DMS79 (cell line): ENCODE measurements at places on chromosomes 4 and X.

DNA sequence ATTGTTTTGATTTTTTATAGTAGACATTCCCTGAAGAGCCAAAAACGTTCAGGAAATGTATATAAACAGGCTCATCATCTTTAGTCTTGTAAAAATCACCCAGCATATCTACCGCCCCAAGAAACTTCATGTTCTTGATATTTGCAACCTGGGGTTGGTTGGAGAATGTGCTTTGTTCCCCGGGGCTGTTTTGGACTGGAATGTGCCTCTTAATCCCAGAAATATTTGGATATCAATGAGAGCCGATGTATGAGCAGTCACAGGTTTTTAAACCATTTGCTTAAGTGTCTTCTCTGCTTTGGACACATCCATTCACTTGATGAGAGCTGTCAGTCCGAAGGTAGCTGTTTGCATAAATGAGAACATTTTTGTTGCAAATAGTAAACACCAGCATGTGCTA is 449.7 kb downstream of the PCDH7 start:
- no peak for DNase-seq

- DNase-seq: no peak
These were observed 88.3 kb downstream of the NRK start for GRCh38 chrX:105910563-105911105.

- no peak for DNase-seq
These were observed 83.5 kb downstream of the ZNF674 start for GRCh38 chrX:46461660-46462191.

- DNase-seq: no peak
These were observed 221.0 kb downstream of the PALLD start for GRCh38 chr4:168717847-168718246.

- no peak for DNase-seq
These were observed 113.2 kb downstream of the IL1RAPL2 start for GRCh38 chrX:104679175-104679574.

- no peak for DNase-seq
These were observed at the start of gene PDGFC for GRCh38 chr4:156971676-156972378. PDGFC (minus strand) TSS chr4:156971799; CDS start chr4:156970903, 896 bp downstream.

DNA sequence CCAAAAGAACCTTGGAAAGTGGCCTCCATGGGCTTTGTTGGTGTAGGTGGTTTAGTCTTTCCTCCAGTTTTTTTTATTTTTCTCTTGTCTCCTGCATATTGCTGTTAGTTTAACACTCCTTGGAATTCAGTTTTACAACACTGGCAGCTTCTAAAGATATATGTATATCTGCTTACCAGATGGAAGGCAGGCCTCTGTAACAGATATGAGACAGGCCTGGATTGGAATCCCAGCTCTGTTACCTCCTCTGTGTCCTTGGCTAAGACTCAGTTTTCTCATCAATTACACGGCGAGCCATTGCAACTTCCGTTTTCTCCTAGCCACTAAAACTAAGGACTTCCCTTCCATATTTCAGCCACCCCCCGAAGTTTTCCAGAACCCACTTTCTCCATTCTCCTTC is 133.4 kb upstream of the SMAD1 start:
- no peak for DNase-seq

DNA sequence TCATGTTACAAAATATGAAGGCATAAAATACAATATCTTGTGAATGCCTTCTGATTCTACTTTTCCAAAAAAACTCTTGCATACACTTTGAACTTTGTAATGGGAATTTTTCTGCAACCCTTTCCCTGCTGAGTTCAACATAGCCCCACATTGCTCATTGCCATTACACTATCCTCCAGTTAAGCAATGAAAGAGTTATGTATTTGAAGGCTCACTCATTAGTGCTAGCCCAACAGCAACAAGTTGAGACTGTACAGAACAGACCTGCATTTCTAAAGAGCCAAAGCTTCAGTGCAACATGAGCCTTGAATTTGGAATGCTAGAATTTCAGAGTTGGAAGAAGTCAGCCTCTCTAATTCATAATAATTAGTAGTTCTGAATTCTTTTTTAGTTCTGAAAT is 44.4 kb upstream of the STAG2 start:
- no peak for DNase-seq

GRCh38 chr4:137541181-137541580 is 8.9 kb upstream of the PCDH18 start:
- DNase-seq: no peak

GRCh38 chr4:124111922-124112321 is 600.6 kb downstream of the ANKRD50 start:
- no peak for DNase-seq

- peak; percentile 44 for DNase-seq
These were observed 329.4 kb downstream of the HNRNPD start for GRCh38 chr4:82044141-82044993.

DNA sequence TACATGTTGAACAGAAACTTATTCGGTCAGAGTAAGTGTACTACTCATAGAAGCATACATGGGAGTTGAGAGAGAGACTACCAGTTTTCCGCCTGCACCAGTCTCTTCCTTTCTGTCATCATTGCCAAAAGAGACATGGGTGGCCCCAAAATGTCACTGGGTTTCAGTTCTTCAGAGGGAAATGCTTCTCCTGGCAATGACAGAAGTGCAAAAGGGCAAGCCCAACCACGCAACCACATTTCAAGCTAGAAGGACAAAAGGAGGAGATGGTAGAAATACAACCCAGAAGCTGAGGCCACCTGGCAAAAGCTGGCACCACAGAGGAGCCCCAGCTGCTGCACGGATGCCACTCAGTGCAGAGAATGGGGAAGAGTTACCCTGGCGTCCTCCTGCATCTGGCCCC is 320.1 kb downstream of the BCOR start:
- no peak for DNase-seq

DNA sequence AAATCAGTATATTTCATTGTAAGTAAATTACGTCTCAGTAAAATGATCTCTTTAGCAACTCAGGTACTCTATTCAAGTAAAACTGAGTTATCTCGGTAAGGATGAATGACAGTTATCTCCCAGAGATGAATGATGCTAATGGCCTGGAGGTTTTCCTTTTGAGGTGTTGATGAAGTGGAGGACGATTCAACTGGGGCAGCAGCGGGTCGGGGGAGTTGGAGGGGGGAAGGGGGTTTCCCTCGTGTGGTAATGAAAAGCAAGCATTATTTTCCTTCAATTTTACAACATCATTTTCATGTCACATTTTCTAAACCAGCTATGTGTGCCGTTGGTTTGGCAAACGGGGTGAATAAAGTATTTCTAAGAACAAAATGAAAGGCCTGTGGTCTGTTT is 92.4 kb upstream of the ATXN3L start:
- DNase-seq: no peak

- no peak for DNase-seq
These were observed 80.5 kb upstream of the HELT start for GRCh38 chr4:184937745-184938144.

DNA sequence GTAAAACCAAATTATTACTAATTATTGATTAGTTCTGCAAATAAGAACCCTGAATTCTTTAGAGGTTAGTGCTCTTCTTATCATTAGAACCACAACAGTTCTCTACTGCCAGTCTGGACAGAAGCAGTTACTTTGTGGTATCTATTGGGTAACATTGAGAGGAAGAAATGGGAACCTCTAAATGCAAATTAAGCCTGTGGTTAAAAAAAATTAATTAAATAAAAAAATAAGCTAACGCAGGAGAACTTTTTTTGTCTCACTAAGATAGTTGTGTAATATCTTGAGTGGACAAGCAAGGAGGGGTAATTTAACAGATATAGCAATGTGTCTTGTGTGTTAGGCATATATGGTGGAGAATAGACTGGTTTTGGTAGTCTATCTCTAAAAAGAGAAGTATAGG is 32.9 kb upstream of the TET2 start:
- no peak for DNase-seq

DNA sequence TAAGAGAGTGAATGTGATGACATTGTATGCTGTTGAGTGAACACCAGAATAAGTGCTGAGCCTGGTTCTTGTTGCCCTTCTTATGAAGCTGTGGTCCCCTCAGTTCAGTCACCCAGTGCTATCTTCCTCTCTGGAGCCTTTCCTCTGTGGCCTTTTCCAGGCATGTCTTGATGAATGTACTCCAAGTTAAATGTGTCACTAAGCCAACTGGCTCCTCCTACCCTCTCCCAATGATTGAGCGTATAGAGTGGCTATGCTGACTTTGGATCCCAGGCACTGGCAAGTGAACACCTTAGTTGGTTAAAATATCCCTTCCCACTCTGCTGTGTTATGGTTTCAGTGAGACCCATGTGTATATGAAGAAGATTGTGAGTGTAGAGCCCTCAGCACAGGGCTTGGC is 134.1 kb upstream of the MAMLD1 start:
- DNase-seq: no peak

GRCh38 chr4:187077744-187078401 is 354.2 kb upstream of the FAT1 start:
- no peak for DNase-seq

GRCh38 chrX:24150898-24151297 is 1.4 kb downstream of the ZFX start:
- no peak for DNase-seq

DNA sequence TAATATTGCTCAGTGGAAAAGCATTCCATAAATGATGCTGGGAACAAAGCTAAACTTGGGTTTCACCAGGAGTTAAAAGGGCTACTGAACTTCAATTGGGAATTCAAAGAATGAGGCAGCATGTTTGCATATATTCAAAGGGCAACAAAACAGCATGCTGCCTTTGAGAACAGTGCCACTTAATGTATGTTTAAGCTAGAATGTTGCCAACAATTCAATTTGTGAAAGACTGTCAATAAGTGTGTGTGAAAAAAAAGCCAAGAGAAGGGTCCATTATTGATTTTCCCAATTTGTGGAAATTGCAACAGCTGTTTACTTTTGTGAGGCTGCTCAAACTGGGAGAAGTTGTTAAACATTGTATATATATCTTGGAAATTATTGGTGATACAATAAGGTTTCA is 701.9 kb upstream of the ACTRT1 start:
- no peak for DNase-seq

DNA sequence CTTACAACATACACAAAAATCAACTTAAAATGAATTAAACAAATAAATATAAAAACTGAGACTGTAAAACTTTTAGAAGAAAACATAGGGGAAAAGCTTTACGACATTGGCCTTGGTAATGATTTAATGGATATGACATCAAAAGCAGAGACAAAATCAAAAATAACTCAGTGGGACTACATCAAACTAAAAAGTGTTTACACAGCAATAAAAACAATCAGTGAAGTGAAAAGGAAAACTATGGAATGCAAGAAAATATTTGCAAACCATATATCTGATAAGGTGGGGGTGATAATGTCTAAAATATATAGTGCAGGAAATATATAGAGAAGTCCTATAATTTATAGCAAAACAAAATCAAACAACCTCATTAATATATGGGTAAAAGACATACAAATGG is 364.4 kb upstream of the INTU start:
- DNase-seq: no peak

DNA sequence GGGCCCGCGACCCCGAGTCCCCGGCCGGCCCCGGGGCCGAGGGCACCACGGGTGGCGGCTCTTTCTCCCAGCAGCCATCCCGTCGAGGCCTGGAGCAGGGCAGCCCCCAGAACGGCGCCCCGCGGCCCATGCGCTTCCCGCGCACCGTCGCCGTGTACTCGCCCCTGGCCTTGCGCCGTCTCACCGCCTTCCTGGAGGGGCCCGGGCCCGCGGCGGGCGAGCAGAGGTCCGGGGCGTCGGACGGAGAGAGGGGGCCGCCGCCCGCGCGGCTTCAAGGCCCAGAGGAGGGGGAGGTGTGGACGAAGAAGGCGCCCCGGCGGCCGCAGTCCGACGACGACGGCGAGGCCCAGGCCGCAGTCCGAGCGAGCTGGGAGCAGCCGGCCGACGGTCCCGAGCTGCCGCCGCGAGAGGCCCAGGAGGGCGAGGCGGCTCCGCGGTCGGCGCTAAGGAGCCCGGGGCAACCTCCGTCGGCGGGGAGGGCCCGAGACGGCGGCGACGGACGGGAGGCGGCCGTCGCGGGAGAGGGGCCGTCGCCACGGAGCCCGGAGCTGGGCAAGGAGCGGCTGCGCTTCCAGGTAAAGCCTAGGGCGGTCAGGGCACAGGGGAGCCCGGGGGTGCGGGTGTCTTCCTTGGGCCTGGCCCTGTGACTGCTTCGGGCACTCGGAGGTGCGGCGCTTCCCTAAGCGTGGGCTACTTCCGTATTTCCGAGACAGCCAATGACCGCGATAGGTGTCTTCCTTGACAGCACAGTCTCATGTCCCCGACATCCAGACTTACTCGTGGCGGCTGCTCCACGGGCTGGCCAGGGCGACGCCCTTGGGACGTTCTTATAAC is 845 bp downstream of the ZAR1 start:
- no peak for DNase-seq

DNA sequence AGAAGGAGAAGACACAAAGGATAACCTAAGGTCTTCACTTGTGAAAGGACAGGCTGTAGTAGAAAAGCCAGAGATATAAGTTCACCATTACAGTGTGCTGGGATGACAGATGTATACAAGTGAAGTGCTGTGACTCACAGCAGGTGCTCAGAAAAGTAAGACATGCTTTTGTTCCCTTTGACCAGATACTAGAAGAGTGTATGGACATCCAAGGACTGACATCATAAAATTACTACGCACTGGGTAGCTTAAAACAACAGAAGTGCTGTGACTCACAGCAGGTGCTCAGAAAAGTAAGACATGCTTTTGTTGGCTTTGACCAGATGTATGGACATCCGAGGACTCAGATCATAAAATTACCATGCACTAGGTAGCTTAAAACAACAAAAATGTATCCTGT is 61.6 kb upstream of the BTC start:
- DNase-seq: no peak
